ENCODE measurements at places on chromosomes 16 and 17. TPM values are rescaled to one million over a fixed set of nuclear protein-coding genes. Genes with fewer than 3 reads are reported as not detected.

- peak; percentile 75 for DNase-seq
Measured at GRCh38 chr17:40323391-40324381, 14.7 kb downstream of the RARA start.

Gene ABCA8
- total RNA-seq: not detected

DNA sequence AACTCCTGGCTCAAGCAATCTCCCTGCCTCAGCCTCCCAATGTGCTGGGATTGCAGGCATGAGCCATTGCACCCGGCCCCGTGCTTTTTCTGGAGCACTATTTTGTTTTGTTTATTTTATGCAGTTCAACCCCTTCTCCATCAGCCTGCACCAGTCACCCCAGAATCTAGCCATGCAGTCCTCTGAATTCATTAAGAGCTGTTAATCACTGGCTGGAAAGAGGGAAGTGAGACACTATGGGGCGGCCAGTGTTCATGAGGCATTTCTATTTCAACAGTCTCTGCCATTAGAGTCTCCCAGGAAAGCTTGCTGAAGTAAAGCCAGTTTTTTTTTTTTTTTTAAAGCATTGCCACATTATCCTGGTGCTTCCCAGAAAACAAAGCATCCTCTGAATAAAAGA is 1.7 kb downstream of the VWA3A start:
- DNase-seq: no peak

DNA sequence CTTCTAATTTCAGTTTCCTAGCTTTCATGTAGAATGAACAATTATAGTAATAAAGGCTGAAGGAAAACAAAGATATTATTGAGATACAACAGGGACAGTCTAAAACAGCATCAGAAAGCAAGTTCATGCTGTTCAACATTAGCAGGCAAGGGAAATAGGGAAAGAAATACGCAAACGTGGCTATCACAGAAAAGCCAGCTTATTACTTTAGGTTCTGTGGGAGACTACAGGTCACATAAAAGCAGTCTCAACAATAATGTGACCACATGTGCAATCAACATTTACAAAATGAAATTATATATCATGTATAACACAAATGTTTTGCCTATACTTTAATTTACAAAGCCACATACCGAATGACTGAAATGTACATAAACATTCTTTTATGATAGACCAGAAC is 4.9 kb upstream of the TRIM37 start:
- DNase-seq: no peak

- DNase-seq: peak; percentile 66
Measured at GRCh38 chr17:77472468-77473310, 331.9 kb downstream of the SEC14L1 start.

GRCh38 chr17:74798239-74798707 is 22.1 kb upstream of the NAT9 start:
- DNase-seq: peak; percentile 67

- DNase-seq: no peak
Measured at GRCh38 chr17:61462719-61463315, 10.6 kb downstream of the TBX4 start.

Gene CES3
- 0.44 TPM for total RNA-seq

DNA sequence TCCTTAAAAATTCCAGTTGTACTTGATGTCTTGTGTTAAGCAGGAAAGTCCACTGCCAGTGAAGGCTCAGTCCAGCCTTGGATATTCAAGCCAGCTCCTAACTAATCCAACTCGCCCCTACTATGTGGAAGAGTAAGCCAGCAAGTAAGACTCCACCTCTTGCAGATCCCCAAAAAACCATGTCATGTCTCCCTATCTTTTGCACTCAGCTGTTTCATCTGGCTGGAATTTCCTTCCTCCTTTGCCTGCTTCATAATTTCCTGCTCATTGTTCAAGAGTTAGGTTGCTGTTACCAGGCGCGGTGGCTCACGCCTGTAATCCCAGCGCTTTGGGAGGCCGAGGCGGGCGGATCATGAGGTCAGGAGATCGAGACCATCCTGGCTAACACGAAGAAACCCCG is 37.8 kb downstream of the RBBP6 start:
- no peak for DNase-seq

DNA sequence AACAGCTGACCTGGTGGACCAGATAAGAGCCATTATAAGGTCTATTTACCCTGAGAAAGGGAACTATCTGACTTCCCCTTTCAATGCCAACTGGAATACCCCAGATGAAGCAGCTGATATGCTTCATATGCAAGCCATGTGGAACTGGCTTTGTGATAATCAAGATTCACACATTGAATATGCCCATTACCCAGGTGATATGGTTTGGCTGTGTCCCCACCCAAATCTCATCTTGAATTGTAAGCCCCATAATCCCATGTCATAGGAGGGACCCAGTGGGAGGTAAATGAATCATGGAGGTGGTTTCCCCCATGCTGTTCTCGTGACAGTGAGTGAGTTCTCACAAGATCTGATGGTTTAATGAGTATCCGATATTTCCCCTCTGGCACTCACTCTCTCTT is 42.1 kb downstream of the IKZF3 start:
- DNase-seq: no peak

Gene LSM12
- total RNA-seq: 112 TPM

- peak; percentile 44 for DNase-seq
Measured at GRCh38 chr17:57485566-57485865, 229.2 kb downstream of the MSI2 start.

Gene CETP
- not detected for total RNA-seq

- no peak for DNase-seq
Measured at GRCh38 chr16:2085669-2086068, 37.9 kb downstream of the TSC2 start.

Gene CCL15
- total RNA-seq: not detected

Gene SSTR5
- total RNA-seq: not detected

DNA sequence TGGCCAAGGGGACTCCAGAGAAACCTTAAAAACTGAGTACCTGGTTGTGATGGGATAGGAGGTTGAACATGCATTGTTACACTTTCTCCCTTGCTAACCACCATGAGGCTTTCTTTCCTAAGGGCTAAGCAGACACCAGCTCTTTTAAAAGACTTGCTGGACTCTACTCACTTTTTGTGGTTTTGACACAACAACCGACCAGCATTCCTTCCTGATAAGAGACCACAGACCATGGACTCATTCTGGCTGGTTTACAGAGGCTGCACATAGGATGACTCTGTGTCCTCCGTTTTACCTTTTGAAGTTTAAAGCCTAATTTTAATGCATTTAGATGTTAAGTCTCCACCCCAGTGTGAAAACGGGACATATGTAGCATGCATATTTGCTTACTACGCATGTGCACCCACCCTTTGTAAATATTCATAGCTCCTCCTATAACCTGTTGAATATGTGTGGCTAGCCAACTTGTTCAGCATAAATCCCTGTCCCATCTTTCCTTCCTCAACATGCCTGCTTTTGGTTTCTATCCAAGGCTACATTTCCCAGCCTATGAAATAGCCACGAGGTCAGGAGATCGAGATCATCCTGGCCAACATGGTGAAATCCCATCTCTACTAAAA is 475.9 kb downstream of the GRIN2A start:
- peak; percentile 88 for DNase-seq

- DNase-seq: no peak
Measured at GRCh38 chr17:35735036-35735805, 3.8 kb downstream of the RASL10B start.

DNA sequence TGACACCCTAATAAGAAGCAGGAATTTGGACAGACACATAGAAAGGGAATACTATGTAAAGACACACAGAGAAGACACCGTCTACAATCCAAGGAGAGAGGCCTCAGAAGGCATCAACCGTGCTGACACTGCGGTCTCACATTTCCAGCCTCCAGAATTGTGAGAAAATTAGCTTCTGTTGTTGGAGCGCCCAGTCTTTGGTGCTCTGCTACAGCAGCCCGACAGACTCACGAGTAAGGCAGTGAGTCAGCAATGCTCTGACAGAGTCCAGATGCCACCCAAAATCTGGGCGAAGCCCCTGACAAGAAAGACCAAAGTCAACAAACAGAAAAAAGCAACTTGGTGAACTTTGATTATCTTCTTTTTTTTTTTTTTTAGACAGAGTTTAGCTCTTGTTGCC is 32.5 kb upstream of the RAI1 start:
- no peak for DNase-seq

Gene NUBP2
- total RNA-seq: 53.7 TPM

GRCh38 chr17:42849451-42850181 is 1.4 kb upstream of the AOC3 start:
- no peak for DNase-seq

DNA sequence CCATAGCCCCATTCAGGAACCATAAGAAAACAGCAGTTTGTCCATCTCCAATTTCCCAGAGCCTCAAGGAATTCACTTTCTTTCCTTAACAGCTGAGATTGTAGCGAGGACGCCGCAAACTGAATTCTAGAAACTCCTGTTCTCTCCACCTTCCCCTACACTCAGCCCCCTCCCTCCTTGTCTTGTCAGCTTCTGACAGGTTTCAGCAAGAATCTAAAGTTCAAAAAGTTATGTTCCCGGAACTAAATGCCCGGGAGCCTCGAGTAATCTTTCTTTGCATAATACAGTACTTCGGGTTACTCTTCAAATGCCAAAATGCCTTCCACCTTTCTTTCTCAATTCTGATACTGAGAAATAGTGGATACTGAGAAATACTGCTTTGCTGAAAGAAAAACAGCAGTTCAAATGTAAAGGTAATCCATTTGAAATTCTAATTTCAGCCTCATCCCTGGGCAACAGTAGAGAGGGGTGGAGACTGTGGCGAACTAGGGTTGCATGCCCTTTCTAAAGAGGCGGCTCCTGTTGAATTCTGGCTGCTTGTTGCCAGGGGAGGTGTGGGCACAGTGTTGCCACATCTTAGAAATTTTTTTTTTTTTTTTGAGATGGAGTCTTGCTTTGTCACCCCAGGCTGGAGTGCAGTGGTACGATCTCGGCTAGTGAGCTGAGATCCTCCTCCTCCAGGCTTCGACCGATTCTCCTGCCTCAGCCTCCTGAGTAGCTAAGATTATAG is 63.5 kb upstream of the USP7 start:
- no peak for DNase-seq
